Suprapubic skin (tissue), 4 donors: ENCODE measurements at places on chromosomes 7 and 10.

DNA sequence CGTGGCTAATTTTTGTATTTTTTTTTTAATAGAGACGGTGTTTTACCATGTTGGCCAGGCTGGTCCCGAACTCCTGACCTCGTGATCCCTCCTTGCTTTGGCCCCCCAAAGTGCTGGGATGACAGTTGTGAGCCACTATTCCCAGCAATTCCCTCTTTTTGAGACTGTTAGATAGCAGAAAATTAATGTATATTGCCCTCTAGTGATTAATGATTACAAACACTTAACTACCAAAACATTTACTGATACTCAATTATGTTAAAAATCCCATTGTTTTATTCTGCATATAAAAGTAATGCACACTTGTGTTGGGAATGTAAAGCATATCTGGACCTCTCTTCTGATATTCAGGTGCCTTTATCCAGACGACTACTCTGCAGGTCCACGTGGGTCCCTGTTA, 41.2 kb upstream of the COBL start:
- H3K4me1 ChIP-seq: no peaks in the 10 kb centered on the region
- DNase-seq: no peak
- H3K36me3 ChIP-seq: no peaks in the 10 kb centered on the region
- no peaks in the 10 kb centered on the region for H3K27me3 ChIP-seq

GRCh38 chr10:77673515-77674140, 36.0 kb upstream of the KCNMA1 start:
- peaks cover 13% of the 10 kb centered on the region for H3K27me3 ChIP-seq
- H3K4me1 ChIP-seq: no peaks in the 10 kb centered on the region
- H3K4me3 ChIP-seq: no peak overlapping the region
- no peak for DNase-seq
- H3K27ac ChIP-seq: no peak overlapping the region
- no peaks in the 10 kb centered on the region for H3K36me3 ChIP-seq

- H3K27ac ChIP-seq: no peak overlapping the region
- no peaks in the 10 kb centered on the region for H3K36me3 ChIP-seq
- DNase-seq: no peak
- no peak overlapping the region for H3K4me3 ChIP-seq
Measured at GRCh38 chr10:117139581-117140524, 1.8 kb upstream of the VAX1 start.

DNA sequence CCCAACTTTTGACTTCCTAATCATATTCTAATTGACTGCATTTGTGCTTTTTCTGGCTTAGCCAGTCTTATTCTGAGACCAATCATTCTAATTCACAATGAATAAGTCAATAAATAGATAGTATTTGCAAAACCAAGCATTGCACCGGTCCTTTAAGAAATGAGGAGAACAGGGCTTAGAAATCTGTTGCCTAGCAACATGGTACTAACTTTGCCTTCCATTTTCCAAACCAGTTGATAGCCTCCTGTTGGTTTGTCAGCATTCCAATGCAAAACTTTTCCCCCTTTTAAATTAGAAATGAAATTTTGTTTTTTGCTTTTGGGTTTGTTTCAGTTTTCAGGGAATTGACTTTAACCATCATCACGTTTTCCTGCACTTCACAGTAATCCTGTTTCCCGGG, 603.5 kb upstream of the NRP1 start:
- H3K4me1 ChIP-seq: no peaks in the 10 kb centered on the region
- H3K4me3 ChIP-seq: no peak overlapping the region
- no peak for DNase-seq
- no peaks in the 10 kb centered on the region for H3K36me3 ChIP-seq
- H3K27me3 ChIP-seq: no peaks in the 10 kb centered on the region
